DMS79 (cell line): ENCODE measurements at places on chromosomes 3 and 15.

DNA sequence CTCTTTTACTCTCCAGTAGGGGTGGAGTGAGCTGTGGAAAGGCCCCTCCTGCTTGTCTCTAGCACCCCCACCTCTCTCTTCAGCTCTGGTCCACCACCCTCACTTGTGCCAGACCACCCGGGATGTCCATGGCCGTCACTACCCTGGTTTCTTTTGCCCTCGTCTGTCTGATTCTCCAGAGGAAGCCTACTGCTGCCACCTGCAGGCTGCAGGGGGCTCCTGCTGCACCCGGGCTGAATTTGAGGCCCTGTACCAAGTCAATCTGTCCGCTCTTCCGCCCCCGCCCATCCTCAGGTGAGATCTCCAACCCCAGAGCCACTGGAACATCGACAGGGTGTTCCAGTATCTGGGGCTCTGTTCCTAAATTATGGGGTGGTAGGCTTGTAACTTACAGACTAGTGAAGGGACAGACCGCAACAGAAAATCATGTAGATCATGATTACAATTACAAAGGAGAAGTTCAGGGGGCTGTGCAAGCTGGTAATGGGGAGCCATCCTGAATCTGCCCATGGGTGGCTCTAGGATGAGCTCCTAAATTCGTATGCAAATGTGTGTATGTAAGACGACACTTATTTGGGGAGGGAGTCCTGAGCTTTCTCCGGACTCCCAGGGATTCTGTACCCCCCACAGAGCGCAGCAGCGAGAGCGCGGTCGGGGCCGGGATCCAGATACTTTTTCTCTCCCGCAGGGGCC is 683 bp upstream of the UNC45A start:
- DNase-seq: peak; percentile 49

DNA sequence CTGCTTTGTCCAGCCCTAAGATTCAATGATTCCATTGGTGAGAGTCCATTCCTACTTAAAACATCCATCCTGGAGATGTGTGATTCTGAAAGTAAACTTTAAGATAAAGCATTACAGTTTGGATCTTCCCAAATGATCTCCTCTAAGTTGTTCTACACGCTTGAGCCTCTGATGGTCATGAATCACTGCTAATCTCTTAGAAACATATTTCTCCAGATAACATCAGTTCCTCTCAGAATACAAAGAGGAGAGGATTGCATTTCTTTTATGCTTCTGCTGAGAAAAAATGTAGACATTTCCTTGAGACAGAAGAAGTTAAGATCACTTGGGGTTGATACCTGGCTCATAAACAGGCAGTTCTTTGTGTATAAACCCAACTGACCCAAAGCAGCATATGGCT is 281.2 kb upstream of the DPH6 start:
- DNase-seq: no peak

DNA sequence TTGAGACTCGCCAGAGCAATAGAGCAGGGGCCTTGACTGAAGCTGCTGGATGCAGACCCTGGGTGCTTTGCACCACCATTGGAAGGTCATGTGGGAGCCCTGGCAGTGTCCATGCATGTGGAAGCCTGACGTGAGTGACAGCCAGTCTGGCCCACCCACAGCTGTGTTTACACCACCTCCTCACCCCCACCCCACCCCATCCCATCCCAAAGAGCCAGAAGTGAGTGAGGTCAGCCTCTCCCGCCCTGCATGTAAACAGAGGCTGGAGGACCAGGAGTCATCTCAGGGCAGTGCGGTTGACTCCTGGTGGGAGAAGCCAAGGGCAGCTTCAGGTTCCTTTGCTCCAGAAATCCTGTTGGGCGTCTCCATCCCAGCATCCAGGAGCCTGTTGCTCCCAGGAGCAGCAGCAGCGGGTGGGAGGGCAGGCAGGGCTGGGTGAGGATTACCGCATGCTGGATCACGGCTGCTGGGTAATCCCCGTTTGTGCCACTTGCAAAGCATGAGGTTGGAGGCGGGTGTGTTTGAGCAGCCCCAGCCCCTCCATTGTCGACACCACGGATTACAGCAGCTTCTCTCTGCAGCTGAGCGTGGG is 44.6 kb downstream of the CORO2B start:
- DNase-seq: no peak

DNA sequence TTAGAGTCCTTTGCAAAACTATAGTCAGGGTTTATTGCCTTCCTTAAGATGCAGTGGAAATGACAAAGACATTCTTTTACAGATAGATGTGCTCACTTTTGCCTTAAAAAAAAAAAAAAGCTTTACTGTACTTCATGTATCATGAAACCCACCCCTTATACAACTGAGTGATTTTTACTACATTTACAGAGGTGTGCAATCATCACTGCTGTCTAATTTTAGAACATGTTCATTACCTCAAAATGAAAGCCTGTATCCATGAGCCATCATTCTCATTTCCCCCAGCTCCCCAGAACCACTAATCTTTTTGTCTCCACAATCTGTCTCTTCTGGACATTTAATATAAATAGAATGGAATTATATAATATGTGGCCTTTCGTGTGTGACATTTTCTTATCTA is 111.9 kb downstream of the NR1I2 start:
- no peak for DNase-seq

DNA sequence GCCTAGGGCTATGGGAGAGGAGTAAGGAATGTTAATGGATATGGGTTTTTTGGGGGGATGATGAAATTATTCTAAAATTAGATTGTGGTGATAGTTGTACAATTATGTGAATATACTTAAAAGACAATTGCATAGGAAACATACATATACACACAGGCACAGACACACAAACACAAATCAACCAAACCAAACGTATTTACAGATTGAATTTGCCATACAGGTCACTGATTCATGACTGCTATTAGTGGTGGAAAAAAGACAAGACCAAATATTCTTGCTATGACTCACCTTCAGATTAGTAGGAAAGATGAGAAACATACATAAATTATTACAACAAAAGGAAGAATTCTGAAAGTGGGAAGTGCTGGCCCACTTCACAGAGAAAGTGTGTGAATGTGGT is 85.3 kb downstream of the C3orf38 start:
- DNase-seq: no peak

DNA sequence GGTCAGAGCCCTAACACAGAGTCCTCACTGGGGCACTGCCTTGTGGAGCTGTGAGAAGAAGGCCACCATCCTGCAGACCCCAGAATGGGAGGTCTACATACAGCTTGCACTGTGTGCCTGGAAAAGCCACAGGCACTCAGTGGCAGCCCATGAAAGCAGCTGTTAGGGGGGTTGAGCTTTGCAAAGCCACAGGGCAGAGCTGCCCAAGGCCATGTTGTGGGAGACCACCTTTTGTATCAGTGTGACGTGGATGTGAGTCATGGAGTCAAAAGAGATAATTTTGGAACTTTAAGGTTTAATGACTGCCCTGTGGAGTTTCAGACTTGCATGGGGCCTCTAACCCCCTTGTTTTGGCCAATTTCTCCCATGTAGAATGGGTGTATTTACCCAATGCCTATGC is 52.9 kb upstream of the TPRG1 start:
- no peak for DNase-seq

- DNase-seq: no peak
Observed at GRCh38 chr3:127224118-127224517, 31.2 kb downstream of the PRR23E start.

- no peak for DNase-seq
Observed at GRCh38 chr15:52466716-52467115, 62.0 kb downstream of the MYO5A start.

- no peak for DNase-seq
Observed at GRCh38 chr3:8491271-8492144, 10.1 kb upstream of the LMCD1 start.

DNA sequence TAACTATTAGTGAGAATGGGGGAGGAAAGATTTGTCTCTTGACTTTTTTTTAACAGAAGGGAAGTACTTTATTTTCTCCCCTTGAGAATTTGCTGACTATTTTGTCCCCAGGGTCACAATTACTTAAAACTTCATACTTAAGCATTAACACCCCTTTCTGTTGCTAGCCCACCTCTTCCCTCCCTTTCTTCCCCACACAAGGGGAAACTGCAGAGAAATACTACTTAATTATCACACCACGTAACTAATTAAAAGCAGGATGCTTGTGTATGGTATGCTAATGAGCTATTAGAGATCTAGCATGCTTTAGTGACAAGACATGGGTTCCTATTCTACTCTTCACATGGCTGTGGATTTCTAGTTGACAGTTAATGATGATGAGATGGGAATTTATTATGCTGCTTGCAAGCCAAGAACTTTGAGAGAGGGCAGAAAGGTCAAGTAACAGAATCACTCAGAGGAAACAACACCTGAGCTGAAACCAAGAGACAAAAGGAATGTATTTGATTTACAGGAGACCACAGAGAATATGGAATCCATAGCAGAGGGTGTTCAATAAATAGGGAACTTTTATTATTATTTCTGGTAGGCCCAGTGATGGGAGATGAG is 179.2 kb downstream of the LSAMP start:
- DNase-seq: no peak

DNA sequence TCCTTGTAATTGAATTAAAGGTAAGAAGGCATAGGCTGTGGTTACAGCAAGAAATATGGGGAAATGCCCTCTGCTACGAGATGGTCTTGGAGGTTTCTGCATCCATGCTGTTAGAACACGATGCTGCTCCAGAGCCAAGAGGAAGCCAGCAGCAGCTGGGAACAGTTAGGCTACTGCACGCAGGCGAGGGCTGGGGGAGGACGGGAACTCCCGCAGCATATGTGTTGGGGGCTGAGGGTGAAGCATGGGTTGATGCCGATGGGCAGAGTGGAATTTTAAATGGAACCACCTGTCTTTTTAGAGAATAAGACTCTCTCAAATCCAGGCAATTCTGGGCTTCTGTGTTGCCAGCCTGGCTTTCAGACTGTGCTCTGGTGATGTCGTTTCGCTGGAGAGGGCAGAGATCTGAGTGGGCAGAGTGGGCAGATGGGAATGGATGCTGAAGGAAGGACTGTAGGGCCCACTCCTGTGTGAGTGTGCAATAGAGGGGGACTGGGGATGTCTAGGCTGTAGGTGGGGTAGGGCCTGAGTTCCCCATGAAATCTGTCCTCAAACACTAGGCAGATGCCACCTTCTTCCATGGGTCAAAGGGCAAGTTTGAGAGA is 417.0 kb upstream of the TPM1 start:
- no peak for DNase-seq

GRCh38 chr15:100807028-100807427 is 72.6 kb upstream of the ALDH1A3 start:
- no peak for DNase-seq

DNA sequence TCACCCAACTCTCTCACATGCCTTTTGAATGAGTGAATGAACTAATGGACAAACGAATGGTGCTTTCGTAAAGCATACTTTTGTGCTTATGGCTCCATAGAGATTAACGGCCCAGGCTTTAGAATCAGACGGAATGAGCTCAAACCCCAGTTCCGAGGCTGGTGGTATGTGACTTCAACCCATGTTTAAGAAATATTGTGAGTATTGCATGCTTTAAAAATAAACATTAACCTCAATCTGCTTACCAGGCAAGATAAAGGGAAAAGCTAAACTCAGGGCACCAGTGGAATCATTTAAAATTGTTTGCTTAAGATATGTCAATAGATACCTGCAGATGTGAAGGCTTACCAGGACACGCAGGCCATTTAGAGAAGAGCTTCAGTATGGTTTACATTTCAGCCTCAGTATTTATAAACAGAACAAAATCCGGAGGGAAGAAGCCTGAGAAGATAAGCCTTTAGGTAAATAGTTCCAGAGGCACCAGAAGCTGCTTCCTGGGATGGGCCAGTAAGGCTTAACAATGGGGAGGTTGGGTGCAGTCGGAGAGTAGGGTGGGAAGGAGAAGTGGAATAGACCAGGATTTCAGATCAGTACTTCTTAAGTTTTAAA is 186.4 kb downstream of the ADAMTS9 start:
- no peak for DNase-seq

DNA sequence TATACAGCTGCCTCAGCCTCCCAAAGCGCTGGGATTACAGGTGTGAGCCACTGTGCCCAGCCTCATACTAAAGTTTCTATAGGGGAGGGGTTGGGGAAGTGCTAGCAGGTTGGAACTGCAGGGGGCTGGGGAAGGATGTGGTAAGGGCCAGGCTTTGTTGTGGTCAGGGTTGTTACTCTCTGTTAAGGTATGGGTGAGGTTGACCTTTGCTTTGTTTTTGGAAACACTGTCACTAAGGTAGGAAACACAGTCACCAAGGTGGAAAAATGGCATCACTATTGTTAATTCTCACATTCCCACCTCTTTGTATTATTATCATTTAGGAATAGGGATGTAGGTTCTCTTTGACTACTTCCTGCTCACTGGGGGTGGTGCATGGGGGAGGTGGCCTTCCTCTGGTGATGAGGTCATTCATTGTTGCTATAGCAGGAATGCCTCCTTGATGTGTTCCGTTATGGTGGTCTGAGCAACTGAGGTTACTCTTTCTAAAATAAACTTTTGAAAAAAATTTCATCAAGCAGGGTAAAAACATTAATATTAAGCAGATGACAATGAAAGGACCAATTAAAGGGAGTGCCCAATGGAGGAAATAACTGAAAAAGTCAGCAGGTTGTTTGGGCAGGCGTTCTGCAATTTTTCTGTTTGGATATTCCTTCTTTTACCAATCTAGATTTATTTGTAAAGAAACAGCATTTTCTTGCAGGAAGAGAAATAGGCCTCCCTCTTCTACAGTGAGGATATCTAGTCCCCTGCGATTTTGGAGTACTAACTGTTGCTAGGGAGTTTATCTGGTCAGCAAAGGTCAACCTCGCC is 150.5 kb downstream of the WDR76 start:
- DNase-seq: no peak

GRCh38 chr3:134373271-134374104 is 759 bp downstream of the AMOTL2 start:
- peak; percentile 28 for DNase-seq

DNA sequence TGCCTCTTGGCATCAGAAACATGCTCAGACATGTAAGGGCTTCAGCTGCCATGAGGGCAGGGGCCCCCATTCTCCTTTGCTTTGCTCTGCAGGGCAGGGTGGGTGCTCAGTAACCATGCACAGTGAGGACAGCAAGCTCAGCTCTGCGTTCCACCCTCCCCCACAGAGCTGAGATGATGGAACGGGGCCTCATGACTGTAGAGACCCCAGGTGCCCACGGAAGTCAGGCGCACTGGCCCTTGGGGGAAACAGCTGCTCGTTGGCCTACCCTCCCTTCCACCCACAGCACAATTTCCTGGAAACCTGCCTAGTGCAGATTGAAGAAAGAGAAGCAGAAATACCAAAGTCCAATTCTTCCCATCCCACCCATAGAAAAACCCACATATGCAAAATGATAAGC is 10.5 kb downstream of the CTXND1 start:
- no peak for DNase-seq

GRCh38 chr3:101849714-101850245 is 466 bp downstream of the NFKBIZ start:
- DNase-seq: no peak

- DNase-seq: no peak
Observed at GRCh38 chr15:33074942-33075341, 119.6 kb downstream of the FMN1 start.

- DNase-seq: no peak
Observed at GRCh38 chr15:63497642-63498467, 6.5 kb upstream of the USP3 start.

- no peak for DNase-seq
Observed at GRCh38 chr3:146177519-146177918, 16.5 kb upstream of the PLOD2 start.
